ENCODE measurements at places on chromosomes 6 and 20. TPM values are rescaled to one million over a fixed set of nuclear protein-coding genes. Genes with fewer than 3 reads are reported as not detected.

The ARMH2 gene
- not detected for total RNA-seq

The FOXA2 gene
- total RNA-seq, result 3.1 TPM

GRCh38 chr6:31352310-31352682, 4.7 kb downstream of the HLA-B start:
- DNase-seq, result no peak

The PHACTR1 gene
- 15.5 TPM for total RNA-seq

The MLN gene
- not detected for total RNA-seq

GRCh38 chr6:10404799-10405512, 9.9 kb downstream of the TFAP2A start:
- DNase-seq, result no peak

GRCh38 chr6:37303891-37304503, 46.1 kb upstream of the TMEM217 start:
- no peak for DNase-seq

The OR12D1 gene
- total RNA-seq, result not detected

GRCh38 chr6:148915810-148916209, 169.0 kb downstream of the UST start:
- no peak for DNase-seq

The PPP1R16B gene
- 12.0 TPM for total RNA-seq

- DNase-seq, result peak; percentile 80
These were observed 44.0 kb upstream of the PIM1 start for GRCh38 chr6:37125774-37126492.

The PACSIN1 gene
- total RNA-seq, result 12.6 TPM

- DNase-seq, result no peak
These were observed 22.2 kb downstream of the FASTKD5 start for GRCh38 chr20:3137492-3137891.

DNA sequence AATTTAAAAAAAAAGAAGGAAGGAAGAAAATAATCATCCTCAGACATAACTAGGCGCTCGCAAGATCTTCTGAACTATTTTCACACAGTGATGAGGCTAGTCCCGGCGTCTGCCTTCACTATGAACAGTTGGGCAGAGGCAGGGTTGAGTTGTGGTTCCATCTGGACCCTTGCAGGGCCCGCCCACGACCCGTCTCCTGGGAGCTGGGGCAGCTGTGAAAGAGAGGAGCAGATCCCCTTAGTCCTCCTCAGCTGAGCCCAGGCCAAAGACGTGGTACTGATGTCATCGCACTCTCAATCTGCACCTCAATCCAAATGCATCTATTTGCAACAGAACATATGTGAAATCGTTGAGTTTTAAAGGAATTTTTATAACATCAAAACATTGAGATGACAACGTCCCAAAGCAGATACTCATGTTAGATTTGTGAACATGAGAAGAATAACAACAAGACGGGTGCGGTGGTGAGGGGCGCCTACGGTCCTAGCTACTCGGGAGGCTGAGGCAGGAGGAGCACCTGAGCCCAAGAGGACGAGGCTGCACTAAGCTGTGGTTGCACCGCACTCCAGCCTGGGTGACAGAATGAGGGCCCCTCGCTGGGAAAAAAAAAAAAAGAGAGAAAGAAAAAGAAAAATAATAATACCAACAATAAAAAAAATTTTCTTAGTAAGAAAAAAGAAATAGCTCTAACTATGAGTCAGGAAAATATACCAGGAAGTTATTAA, 15.3 kb downstream of the TCFL5 start:
- DNase-seq, result no peak

The DNAH8 gene
- not detected for total RNA-seq

The TCP11 gene
- total RNA-seq, result not detected

The CLPSL1 gene
- 0.55 TPM for total RNA-seq

GRCh38 chr6:107129370-107129925, 14.1 kb upstream of the BEND3 start:
- DNase-seq, result no peak

DNA sequence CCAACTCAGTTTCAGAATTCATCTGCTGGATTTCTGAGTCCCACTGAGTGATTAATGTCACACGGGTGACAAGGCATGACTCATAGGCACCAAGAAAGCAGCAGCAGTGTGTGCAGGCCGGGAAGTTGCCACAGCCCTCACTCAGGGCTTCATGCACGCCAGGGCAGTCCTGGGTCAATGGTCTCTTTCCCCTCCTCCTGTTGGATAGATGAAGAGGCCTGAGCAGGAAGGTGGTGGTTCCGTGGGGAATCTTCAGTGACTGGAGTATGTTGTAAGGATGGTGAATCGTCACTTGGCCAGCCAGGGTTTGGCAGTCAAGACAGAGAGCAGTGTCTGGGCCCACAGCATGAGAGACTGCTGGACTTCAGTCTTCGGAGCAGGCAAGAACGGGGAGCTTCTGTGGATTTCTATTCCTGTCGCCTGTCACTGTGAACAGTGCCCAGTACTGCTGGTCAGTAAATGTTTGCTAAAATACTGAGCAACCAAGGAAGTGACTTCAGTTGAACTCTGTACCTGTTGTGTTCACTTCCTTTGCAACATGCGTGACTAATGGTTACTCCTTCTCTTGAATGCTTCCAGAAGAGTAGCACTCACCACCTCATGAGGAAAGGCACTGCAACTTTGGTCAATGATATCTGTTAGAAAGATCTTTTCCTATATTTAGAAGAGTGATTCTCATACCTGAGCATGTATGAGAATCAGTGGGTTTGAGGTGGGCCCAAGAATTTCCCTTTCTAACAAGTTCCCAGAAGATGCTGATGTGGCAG, 62.0 kb upstream of the CD93 start:
- no peak for DNase-seq

DNA sequence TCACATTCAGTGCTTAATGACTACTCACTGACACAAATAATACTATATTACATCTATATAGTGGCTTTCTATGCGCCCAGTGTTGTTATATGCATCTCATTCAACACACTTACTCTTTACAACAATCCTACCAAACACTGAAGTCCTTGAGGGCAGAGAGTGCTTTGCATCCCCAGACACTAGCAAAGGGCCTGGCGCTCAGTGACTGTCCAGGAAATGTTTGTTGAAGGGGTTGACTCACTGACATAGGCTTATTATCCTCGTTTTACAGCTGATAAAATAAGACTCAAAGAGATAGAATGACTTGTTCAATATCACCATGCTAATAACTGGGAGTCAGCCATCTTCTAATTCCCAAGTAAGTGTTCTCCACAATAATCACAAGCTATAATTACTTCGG, 163.3 kb downstream of the ARHGAP18 start:
- no peak for DNase-seq

GRCh38 chr20:1802385-1803060, 92.7 kb upstream of the SIRPA start:
- DNase-seq, result peak; percentile 79

GRCh38 chr6:15953152-15953880, 175.6 kb upstream of the MYLIP start:
- no peak for DNase-seq

The C2 gene
- total RNA-seq, result 1.3 TPM

- DNase-seq, result peak; percentile 69
These were observed 8.2 kb upstream of the AHCY start for GRCh38 chr20:34311118-34312023.

DNA sequence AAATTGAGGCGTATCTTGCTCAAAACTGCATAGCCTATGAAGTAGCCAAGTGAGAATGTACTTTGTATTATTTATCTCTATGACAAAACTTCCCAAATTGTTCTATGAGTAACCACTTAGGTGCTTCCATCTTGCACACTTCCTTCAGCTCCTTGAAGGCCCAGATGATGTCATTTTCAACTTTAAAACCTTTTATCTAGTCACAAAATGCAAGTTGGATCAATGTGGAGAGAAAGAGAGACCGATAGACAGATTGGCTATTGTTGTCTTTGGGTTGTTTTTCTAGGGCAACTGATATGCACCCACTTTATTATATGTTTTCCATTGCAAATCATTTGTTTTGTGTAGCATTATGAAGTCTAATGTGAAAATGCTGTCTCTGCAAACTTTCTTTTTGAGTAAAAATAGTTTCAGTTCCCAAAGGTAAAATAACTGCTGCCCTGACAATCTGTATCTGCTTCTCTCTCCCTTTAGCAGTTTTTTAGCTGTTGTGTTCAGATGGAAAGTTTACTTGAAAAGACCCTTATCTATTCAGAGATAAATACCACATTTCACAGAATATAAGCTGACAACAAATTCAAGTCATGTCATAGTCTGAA, 73.7 kb upstream of the CITED2 start:
- DNase-seq, result no peak

- DNase-seq, result no peak
These were observed 209.8 kb upstream of the PROKR2 start for GRCh38 chr20:5526516-5526915.

GRCh38 chr6:131683479-131683878, 17.7 kb downstream of the OR2A4 start:
- DNase-seq, result no peak

DNA sequence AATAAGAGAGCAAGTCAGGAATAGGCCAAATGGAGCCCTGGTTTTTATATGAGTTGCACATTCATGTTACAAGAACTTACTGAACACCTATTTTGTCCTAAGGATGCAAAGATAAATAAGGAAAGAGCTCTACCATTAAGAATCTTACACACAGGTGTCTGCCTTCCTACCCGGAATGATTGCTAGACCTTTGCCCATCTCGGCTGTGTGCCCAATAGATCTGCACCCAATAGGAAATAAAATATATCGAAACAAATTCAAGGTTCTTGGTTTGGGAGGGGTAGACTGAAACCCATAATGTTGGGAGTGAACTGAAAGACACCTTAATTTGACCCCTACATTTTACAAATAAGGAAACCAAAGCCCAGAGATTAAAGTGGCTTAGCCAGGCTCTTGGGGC, 48.9 kb downstream of the EDN1 start:
- no peak for DNase-seq

DNA sequence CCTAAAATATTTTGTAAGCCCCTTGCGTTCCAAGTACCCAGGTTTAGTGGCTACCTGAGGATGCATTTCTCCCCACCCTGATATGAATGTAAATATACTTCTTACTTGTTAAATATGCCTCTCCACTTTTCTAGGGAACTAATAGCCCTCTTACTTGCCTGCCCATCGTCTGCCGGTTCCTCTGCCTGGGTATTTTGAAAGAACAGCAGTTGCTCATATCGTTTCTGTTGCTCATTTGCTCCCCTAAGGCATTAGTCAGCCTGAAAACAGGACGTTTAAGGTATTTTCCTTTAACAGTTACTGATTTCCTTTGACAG, 141.3 kb upstream of the CARMIL1 start:
- DNase-seq, result no peak

The KIF6 gene
- total RNA-seq, result 0.53 TPM

- DNase-seq, result no peak
These were observed 74.1 kb upstream of the SLC4A11 start for GRCh38 chr20:3312940-3313682.

- DNase-seq, result no peak
These were observed 55.2 kb upstream of the PREP start for GRCh38 chr6:105458084-105458483.

DNA sequence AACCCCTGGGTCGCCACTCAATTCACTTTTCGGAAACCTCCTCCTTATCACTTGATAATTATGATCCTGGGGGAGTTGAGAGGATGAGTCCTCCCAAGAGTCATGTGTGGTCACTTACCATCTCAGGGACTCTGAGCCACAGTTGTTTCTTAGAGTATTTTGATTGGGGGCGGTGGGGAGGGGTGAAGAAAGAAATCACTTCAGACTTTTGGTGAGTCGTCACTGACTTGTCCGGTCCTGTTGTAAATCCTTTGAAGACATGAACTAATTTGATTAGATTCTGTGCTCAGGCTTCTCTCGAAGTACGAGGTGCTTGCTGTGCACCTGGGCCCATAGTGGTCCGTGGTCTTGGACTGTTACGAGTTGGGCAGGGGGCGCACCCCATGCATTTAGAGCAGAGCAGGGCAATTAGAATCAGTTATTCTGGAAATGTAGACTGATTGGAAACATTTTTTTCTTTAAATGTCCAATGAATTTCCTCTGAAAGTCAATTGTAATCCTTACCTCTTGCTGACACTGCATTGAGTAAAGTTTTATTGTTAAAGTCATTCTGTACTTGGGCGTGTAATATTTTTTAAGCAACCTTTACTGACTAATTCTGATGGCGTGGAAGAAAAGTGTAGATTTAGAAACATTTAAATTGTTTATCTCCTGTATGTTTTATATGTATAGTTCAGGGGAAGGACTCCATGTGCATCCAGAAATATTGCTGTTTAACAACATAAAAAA, 173.4 kb downstream of the SLC16A10 start:
- no peak for DNase-seq

GRCh38 chr6:163709693-163710092, 295.2 kb downstream of the QKI start:
- no peak for DNase-seq

DNA sequence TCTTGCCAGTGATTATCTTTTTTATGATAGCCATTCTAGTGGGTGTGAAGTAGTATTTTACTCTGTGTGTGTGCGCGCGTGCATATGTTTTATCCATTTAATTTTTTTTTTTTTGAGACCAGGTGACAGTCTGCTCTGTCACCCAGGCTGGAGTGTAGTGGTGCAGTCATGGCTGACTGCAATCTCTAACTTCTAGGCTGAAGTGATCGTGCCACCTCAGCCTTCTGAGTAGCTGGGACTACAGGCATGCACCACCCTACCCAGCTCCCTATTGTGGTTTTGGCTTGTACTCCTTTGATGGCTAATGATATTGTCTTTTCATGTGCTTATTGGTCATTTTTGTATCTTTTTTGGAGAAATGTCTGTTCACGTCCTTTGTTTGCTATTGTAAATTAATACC, 33.3 kb downstream of the ITCH start:
- DNase-seq, result no peak

GRCh38 chr6:34459899-34460593, 5.8 kb upstream of the PACSIN1 start:
- peak; percentile 63 for DNase-seq

The PAX1 gene
- total RNA-seq, result not detected

GRCh38 chr20:36587388-36588070, 14.1 kb downstream of the TGIF2 start:
- DNase-seq, result no peak

The SLC16A10 gene
- total RNA-seq, result 14.9 TPM

All from WTC11 (cell line).